Osteoblast (primary cell): ENCODE measurements at places on chromosomes 12 and 14. TPM values are rescaled to one million over a fixed set of nuclear protein-coding genes. Genes with fewer than 3 reads are reported as not detected.

DNA sequence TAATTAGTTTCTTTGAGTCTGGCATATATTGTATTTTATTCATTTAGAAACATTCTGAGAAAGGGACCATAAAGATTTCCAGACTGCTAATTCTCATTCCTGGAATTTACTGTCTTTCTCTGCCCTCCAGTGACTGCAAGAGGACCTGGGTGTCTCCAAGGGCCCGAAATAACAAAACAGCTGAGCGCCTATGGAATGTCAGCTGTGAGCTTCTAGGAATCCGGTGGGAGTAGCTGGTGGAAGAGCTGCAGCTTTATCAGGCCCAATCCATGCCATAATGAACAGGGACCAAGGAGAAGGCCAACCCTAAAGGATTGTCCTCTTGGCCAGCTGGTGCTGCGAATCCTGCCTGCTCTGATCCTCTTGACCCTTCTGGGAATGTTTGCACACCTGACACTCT, 31.9 kb downstream of the RDH12 start:
- H3K4me3 ChIP-seq, result no peak overlapping the region
- peaks cover 11% of the 10 kb centered on the region for H3K27me3 ChIP-seq
- no peaks in the 10 kb centered on the region for H3K36me3 ChIP-seq
- no peaks in the 10 kb centered on the region for H3K4me1 ChIP-seq

- peaks cover 54% of the 10 kb centered on the region for H3K27me3 ChIP-seq
- H3K4me3 ChIP-seq, result peak overlapping the region; percentile 10
- no peaks in the 10 kb centered on the region for H3K36me3 ChIP-seq
- no peak for DNase-seq
- H3K4me1 ChIP-seq, result no peaks in the 10 kb centered on the region
Measured at GRCh38 chr12:42987216-42987650, 397.7 kb upstream of the PRICKLE1 start.

GRCh38 chr14:53144244-53144643, 8.9 kb downstream of the DDHD1 start:
- H3K27me3 ChIP-seq, result no peaks in the 10 kb centered on the region
- H3K27ac ChIP-seq, result no peak overlapping the region
- no peak overlapping the region for H3K4me3 ChIP-seq
- H3K36me3 ChIP-seq, result no peaks in the 10 kb centered on the region
- no peak for DNase-seq

HOXC4 gene
- total RNA-seq, result 3.3 and 4.1 TPM in 2 replicates

- peak; percentile 83 for DNase-seq
- no peaks in the 10 kb centered on the region for H3K27me3 ChIP-seq
- H3K36me3 ChIP-seq, result peaks cover 6% of the 10 kb centered on the region
- no peak overlapping the region for H3K27ac ChIP-seq
- no peak overlapping the region for H3K4me3 ChIP-seq
- H3K4me1 ChIP-seq, result no peaks in the 10 kb centered on the region
Measured at GRCh38 chr14:104888489-104889374, 23.7 kb downstream of the CEP170B start.

GRCh38 chr14:50775357-50775756, 55.6 kb downstream of the NIN start:
- peak; percentile 84 for DNase-seq
- H3K36me3 ChIP-seq, result peaks cover 21% of the 10 kb centered on the region
- H3K27me3 ChIP-seq, result no peaks in the 10 kb centered on the region
- H3K27ac ChIP-seq, result peak overlapping the region; percentile 93
- H3K4me1 ChIP-seq, result peaks cover 53% of the 10 kb centered on the region

PLCZ1 gene
- not detected in 2 replicates for total RNA-seq

- peak overlapping the region; percentile 97 for H3K27ac ChIP-seq
- H3K4me1 ChIP-seq, result peaks cover 34% of the 10 kb centered on the region
- no peak for DNase-seq
- H3K27me3 ChIP-seq, result no peaks in the 10 kb centered on the region
Measured at GRCh38 chr12:12720672-12721161, 3.5 kb downstream of the CDKN1B start.

DNA sequence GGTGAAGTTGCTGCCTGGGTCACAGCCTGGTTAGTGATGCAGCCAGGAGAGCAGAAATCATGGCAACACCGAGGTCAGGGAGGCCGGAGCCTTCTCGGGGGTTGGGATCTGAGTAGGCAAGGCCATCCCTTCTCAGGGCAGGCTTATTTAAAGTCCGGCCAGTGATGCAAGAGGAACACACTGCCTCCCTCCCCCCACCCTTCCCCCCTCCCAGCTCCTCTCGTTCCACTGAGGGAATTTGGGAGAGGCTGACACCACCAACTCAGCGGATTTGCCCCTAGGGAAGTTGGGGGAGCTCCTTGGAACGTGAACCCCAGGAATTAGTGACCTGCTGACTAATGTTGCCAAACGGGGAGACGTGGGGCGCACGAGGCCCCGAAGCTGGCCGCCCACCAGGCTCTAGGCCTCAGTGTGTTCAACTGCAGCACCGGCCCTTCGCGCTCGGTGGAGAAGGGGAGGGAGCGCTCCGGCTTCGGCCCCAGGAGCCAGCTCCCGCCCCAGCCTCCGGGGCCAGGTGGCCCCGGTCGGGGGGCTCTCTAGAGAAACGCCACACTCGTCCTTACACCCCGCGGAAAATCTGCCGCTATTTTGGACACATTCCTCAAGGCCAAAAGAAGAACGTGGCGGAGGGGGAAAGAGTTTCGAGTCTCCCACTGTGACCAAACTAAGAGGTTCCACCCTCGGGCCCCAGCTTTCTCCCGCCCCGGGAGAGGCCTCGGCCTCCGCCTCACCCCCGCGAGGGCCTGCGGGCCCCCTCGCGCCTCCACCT, 1.6 kb downstream of the CTDSP2 start:
- H3K27me3 ChIP-seq, result no peaks in the 10 kb centered on the region
- H3K4me3 ChIP-seq, result peak overlapping the region; percentile 100
- DNase-seq, result peak; percentile 98
- H3K36me3 ChIP-seq, result peaks cover 7% of the 10 kb centered on the region
- peak overlapping the region; percentile 93 for H3K27ac ChIP-seq

TMEM263 gene
- total RNA-seq, result 125 and 130 TPM in 2 replicates

GRCh38 chr14:100445436-100446088, 122.4 kb downstream of the SLC25A47 start:
- H3K4me1 ChIP-seq, result peaks cover 18% of the 10 kb centered on the region
- H3K36me3 ChIP-seq, result no peaks in the 10 kb centered on the region
- H3K4me3 ChIP-seq, result no peak overlapping the region
- H3K27ac ChIP-seq, result no peak overlapping the region
- DNase-seq, result no peak
- H3K27me3 ChIP-seq, result no peaks in the 10 kb centered on the region

DNA sequence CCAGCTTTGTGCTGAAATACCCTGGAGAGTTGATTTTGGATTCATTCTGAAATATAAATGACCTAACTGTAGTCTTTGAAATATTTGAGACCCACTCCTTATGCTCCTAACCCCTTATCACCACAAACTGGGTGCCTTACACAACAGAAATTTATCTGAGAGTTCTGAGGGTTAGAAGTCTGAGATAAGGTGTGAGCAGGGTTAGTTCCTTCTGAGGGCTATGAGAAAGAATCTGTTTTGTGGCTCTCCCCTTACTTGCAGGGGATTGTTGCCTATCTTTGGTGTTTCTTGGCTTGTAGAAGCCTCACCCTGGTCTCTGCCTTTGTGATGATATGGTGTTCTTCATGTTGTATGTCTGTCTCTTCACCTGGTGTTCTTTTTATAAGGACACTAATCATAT, 91.7 kb downstream of the DERA start:
- DNase-seq, result no peak
- H3K36me3 ChIP-seq, result no peaks in the 10 kb centered on the region
- no peak overlapping the region for H3K4me3 ChIP-seq

DNA sequence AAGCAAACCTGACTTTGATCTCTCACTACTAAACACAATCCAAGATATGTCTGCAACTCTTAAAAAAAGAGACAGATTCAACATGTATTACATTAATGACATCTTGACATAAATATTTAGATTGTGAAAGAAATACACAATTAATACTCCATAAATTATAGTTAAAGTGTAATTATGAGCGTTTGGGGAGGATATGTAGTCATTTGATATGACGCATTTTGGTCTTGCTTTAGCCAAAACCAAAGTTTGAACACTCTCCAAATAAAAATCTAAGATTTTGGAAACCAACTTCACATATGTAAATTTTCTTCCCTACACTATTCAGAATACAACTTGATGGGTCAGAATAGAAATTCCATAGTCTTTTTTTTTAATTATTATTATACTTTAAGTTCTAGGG, 1257.6 kb downstream of the SLC16A7 start:
- H3K27ac ChIP-seq, result no peak overlapping the region
- no peak for DNase-seq
- no peaks in the 10 kb centered on the region for H3K36me3 ChIP-seq
- no peaks in the 10 kb centered on the region for H3K27me3 ChIP-seq
- no peaks in the 10 kb centered on the region for H3K4me1 ChIP-seq

- DNase-seq, result no peak
- no peak overlapping the region for H3K4me3 ChIP-seq
- H3K4me1 ChIP-seq, result peaks cover 10% of the 10 kb centered on the region
- no peaks in the 10 kb centered on the region for H3K36me3 ChIP-seq
- H3K27ac ChIP-seq, result no peak overlapping the region
- no peaks in the 10 kb centered on the region for H3K27me3 ChIP-seq
Measured at GRCh38 chr12:108747563-108747962, 16.2 kb upstream of the CORO1C start.

GRCh38 chr14:75363570-75364227, 64.1 kb upstream of the JDP2 start:
- peaks cover 7% of the 10 kb centered on the region for H3K4me1 ChIP-seq
- H3K27me3 ChIP-seq, result peaks cover 41% of the 10 kb centered on the region
- H3K4me3 ChIP-seq, result no peak overlapping the region

- no peak overlapping the region for H3K4me3 ChIP-seq
- H3K27ac ChIP-seq, result no peak overlapping the region
- no peaks in the 10 kb centered on the region for H3K36me3 ChIP-seq
- no peaks in the 10 kb centered on the region for H3K4me1 ChIP-seq
- no peaks in the 10 kb centered on the region for H3K27me3 ChIP-seq
Measured at GRCh38 chr14:104292084-104292970, 153.9 kb downstream of the KIF26A start.

C14orf180 gene
- not detected in 2 replicates for total RNA-seq

FAM186B gene
- 0.59 and 0.72 TPM in 2 replicates for total RNA-seq

- no peak overlapping the region for H3K27ac ChIP-seq
- no peak overlapping the region for H3K4me3 ChIP-seq
- no peaks in the 10 kb centered on the region for H3K27me3 ChIP-seq
Measured at GRCh38 chr12:69508091-69508490, 37.9 kb downstream of the FRS2 start.

MYH6 gene
- total RNA-seq, result under 0.01 TPM in 1 of 2 replicates, not detected in the other

DNA sequence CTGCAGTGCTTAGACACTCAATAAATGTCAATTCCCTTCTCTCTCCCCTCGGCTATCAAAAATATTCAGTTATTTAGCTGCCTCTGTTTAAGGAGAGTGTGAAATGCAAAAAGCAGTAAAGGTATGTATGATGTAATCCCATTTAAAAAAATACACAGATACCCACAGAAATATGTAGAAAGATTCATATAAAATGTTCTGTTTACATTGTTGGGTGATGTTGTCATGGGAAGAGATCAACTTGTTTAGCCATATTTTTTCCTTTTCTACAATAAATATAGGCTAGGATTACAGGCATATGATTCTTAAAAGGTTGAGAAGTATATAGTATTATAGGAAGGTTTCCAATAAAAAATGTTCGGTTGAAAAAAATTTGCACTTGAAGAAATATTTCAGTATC, 7.8 kb downstream of the PPP2R3C start:
- peaks cover 42% of the 10 kb centered on the region for H3K36me3 ChIP-seq
- no peak overlapping the region for H3K27ac ChIP-seq
- no peak overlapping the region for H3K4me3 ChIP-seq
- DNase-seq, result no peak
- no peaks in the 10 kb centered on the region for H3K4me1 ChIP-seq
